ENCODE measurements at places on chromosomes 13 and 19.
A peak's percentile ranks its signal among the peaks of the same experiment; 100 is the strongest.

DNA sequence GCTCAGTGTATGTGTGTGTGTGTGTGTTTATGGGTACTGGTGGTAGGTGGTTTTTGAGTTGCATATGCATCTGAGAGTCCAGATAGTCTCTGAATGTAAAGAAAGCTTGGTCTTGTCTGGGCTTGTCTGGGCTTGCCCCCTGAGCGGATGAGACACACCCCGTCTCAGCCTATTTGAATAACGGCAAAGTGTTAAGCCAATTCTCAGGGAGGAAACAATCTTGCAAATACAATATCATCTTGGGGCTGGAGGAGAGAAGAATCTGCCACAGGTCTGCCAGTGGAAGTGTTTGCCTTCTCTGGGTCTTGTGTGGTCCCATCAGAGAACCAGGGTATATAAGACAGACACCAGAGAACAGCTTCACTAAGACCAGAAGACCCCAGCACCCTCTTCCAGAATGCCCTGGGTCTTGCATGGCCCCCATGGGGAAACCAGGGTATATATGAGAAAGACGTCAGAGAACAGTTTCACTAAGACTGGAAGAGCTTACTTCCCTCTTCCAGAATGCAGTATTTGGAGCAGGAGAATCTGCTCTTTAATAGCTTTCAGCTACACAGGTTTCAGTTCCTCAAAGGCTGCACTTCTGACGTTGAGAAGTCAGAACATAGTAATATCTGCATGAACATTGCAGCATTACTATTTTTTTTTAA lies 13.3 kb downstream of the CD70 start:
- no peak for DNase-seq

DNA sequence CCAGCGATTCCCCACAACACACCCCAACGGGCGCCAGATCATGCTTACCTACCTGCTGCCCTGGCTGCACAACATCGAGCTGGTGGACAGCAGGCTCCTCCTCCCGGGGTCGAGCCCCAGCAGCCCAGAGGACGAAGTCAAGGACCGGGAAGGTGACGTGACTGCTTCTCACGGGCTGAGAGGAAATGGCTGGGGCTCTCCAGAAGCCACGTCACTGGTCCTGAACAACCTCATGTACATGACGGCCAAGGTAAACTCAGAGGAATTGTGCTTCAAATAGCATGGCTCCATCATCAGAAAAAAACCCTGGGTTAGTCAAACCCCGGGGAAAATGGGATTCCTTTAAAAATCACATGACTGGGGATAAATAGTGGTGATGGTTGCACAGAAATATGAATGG lies 106.3 kb downstream of the ZAR1L start:
- DNase-seq: no peak

DNA sequence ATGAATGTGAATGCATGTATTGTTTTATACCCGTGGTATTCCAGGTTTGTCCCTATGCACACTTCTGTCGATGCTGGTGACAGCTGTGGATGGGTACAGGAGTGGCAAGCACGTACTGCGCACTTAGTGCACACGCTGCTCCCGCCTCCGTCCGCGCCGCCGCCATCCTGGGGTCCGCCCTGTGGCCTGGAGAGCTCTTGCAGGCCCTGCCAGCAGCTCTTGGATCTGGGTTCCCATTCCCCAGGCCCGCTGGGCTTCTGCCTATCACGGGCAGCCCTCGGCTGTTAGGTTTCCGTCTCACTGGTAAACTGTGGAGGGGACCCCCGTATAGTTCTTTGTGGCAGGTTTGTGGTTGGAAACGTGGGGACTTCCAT lies 4.0 kb downstream of the GNA11 start:
- no peak for DNase-seq

- no peak for DNase-seq
Observed at GRCh38 chr13:43537124-43537523, 249.6 kb downstream of the ENOX1 start.

GRCh38 chr13:81488021-81488420 lies 1147.1 kb upstream of the SPRY2 start:
- no peak for DNase-seq

DNA sequence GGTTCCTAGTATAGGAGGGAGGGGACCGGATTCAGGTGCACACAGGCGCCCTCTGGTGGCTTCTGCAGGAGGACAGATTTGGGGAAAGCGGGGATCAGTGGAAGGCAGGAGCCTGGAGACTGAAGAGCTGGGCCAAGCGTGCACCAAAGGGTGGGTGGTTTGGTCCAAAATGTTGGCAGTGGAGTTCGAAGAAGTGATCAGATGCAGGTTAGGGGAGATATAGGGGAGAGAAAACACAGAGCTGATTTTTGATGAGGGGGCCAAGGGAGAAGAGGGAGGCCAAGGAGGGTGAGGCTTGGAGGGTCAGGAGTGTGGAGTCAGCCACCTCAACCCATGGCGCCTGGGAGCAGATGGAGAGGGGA lies 6.8 kb upstream of the CARM1 start:
- peak; percentile 19 for DNase-seq

DNA sequence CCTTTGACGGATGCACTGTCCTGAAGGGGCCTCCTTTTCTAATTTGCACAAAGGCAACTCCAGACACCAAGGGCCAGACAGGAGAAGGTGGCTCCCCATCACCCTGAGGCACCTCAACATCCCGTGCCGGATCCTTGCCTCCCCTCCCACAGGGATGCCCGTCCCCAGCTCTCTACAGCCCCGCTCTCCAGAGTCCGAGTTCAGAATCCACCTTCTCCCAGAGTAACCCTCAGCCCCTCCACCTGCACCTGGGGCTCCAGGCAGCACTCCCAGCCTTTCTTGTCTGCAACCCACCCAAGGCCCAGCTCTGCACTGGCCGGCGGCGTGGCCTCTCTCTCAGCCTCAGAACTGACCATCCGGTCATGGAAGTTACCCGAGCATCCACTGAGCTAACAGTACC lies 4.8 kb downstream of the NDUFB7 start:
- DNase-seq: no peak

- DNase-seq: no peak
Observed at GRCh38 chr13:98189841-98190505, 12.9 kb upstream of the RNF113B start.

- no peak for DNase-seq
Observed at GRCh38 chr13:40613192-40613818, 53.1 kb downstream of the FOXO1 start.

GRCh38 chr13:46554951-46555350 lies 2.0 kb downstream of the LRCH1 start:
- no peak for DNase-seq

DNA sequence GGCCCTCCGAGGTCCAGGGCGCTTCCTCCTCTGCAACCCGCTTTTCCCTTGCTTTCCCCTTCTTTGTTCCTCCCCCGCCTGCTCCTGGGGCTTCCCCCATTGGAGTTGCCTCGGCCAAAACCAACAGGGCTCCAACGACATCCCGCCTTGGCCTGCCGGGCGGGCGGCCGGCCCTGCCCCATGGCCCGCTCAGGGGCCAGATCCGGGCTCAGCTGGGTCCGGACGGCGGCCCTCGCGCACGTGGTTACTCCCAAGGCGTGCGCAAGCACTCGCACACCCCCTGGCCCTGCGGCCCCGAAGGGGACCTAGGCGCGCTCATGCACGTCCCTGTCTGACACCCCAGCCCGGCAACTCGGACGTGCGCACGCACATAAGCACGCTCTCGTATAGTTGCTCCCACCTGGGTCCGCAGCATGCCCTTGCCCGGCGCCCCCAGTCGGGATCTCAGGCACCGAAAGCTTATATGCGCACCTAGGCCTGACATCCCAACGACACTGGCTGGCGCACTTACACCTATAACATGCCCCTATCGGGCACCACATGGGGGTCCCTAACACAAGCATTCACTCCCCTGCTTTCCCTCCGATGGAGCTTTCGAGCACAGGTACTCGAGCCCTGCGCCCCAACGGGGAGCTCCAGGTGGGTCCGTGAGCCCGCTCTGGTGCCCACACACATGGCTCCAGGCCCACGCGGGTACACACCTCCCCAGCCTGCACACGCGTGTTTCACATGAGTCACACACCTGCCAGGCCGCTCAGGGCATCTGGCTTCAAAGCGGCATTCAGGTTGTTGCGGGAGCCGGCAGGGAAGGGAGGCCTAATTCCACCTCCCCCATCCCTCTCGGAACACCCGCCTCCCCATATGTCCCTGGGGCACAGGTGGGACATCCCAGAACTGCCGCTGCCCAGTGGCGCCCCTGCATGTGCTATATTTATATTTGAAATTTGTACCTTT lies 15.0 kb downstream of the NFIX start:
- no peak for DNase-seq

GRCh38 chr19:40394816-40395210 lies 4.8 kb upstream of the HIPK4 start:
- no peak for DNase-seq

GRCh38 chr13:65746406-65746921 lies 1483.7 kb downstream of the PCDH9 start:
- no peak for DNase-seq

GRCh38 chr13:71454509-71454908 lies 412.5 kb downstream of the DACH1 start:
- DNase-seq: no peak

- DNase-seq: no peak
Observed at GRCh38 chr13:65595916-65596315, 1634.2 kb downstream of the PCDH9 start.

DNA sequence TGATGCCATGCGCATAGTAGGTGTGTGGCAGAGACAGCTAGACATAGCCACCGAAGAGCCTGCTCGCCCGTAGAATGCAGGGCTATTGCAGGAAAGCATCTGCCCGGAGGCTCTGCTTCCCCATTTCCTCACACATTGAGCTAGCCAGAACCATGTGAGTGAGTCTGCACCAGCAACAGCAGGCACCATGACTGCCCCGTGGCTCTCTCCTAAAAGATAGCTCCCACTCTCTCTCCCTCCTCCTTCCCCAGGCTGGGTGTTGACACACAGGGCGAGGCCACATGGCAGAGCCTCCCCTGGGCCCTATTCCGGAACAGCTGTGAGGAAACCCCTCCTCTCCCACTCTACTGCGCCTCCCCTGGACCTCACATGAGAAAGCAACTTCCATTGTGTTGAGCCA lies 52.3 kb upstream of the ATP12A start:
- no peak for DNase-seq

DNA sequence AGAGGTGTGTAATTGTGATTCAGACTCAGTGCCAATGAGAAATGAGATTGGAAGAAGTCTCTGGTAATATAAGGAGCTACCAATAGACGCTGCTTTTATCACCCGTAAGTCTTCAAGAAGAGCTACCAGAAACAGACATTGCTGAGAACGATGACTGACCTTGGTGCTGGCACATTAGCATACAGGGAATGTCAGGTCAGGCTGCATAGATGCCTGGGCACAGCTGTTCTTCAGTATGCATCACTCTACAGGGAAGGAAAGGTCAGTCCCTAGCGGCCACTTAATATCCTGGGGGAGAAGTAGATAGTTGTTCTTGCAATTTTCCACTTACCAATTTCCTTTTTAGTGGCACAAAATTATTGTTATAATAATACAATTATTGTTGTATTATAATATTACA lies 380.4 kb downstream of the PCDH9 start:
- DNase-seq: no peak

DNA sequence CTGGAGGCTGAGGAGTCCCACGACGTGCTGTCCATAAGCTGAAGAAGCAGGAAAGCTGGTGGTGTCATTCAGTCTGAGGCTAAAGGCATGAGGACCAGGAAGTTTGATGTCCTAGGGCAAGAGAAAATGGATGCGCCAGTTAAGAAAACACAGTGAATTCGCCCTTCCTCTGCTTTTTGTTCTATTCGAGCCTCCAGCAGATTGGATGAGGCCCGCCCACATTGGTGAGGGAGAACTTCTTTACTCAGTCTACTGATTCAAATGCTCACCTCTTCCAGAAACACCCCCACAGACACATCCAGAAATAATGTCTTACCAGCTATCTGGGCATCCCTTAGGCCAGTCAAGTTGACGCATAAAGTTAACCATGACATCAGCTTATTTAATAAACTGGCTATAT lies 7.5 kb upstream of the TTYH1 start:
- no peak for DNase-seq

- DNase-seq: no peak
Observed at GRCh38 chr19:47826800-47827199, 5.1 kb downstream of the CRX start.

DNA sequence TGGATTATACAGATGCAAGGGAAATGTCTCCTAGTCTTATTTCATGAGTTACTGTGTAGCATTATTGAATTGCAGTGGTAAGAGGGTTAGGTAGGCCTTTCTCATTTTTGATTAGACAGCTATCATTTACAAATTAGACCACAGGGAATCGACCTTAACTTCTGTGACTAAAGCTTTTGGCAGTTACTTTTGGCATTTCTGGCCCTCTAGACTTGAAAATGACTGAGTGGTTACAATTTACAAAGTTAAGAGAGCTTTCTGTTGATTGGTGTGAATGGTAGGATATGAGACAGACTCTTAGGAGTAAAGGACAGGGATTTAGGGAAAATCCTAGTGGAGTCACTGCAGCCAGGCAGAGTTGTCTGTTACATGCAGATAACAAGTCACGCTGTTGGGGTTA lies 86.1 kb downstream of the GGACT start:
- no peak for DNase-seq

GRCh38 chr13:36157480-36157879 lies 26.3 kb upstream of the DCLK1 start:
- no peak for DNase-seq

GRCh38 chr19:41599175-41599966 lies 23.4 kb downstream of the CEACAM21 start:
- DNase-seq: no peak

- no peak for DNase-seq
Observed at GRCh38 chr13:25080773-25081172, 15.2 kb upstream of the PABPC3 start.

DNA sequence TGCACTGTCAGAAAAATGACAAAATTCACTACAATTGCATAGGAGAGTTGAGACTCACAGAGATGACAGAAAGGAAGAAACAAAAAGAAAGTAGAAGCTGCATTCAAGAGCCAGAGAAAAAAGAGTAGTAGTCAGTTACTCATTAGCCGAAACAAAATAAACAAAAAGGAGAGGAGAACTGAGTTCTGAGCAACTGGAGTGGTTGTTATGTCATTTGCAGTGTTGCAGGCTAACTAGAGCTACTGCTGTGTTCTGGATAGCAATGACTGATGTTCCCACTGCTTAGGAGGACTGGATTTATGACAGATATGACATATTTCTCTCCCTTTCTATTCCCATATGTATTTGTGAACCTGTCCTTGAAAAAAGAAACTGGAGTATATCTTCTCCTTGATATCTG lies 482.6 kb downstream of the RFC3 start:
- no peak for DNase-seq

DNA sequence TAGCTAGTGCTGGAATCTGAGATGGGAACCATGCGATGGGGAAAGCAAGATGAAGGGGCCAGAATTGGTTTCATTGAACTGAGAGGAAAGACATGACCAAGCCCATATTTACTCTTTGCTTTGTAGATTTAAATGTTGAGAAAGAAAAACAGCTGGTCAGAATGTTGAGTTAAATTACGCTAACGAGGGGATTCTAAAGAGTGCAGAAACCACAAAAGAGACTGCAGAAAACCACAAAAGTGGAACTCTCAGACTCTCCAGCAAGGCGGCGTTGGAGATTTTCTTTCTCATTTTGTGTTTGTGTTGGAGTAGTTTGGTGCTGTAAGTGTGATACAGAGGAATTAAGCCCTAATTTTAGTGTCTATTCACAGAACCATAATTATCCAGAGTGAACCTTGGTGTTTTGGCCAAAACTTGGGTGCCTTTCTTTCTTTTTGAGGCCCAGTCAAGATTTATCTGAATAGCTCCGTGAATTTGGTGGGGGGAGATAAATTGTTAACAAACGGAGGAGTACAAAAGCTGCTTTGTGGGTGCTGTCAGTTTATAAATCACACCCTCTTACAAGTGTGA lies 26.3 kb downstream of the SAE1 start:
- DNase-seq: no peak

GRCh38 chr19:4369109-4369887 lies 25.9 kb downstream of the MPND start:
- no peak for DNase-seq
